ENCODE measurements at places on chromosomes 5 and 9. TPM values are rescaled to one million over a fixed set of nuclear protein-coding genes. Genes with fewer than 3 reads are reported as not detected.

LHX2 gene
- total RNA-seq = not detected

MCTP1 gene
- total RNA-seq = 1.4 TPM

SURF6 gene
- total RNA-seq = 14.6 TPM

CDH12 gene
- total RNA-seq = not detected

GRM6 gene
- total RNA-seq = not detected

BTNL8 gene
- not detected for total RNA-seq

BRD9 gene
- total RNA-seq = 30.1 TPM

GRCh38 chr5:81525690-81526089, 131.8 kb upstream of the ACOT12 start:
- DNase-seq = no peak

GRCh38 chr5:137218471-137218870, 280.7 kb downstream of the SPOCK1 start:
- DNase-seq = no peak

DNA sequence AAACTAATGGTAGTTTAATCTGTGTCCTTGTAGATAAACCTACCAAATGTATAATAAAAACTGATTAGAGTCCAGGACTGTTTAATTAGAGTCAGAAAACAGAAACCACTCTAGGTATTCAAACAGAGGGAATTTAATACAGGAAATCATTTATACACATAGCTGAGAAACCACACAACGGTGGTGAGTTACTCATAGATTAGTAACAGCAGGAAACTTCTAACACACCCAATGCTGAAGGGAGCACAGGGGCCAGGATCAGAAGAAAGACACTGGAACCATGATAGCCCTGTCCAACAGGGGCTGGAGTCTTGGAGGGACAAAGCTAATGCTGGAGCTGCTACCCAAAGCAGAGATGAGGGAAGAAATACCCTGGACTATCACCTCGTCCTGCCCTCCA, 321.0 kb downstream of the ACTL7B start:
- DNase-seq = no peak

- DNase-seq = no peak
These were observed 431.3 kb upstream of the ITGA1 start for GRCh38 chr5:52356311-52356918.

GRCh38 chr5:31453522-31453921, 78.4 kb downstream of the DROSHA start:
- DNase-seq = no peak

DNA sequence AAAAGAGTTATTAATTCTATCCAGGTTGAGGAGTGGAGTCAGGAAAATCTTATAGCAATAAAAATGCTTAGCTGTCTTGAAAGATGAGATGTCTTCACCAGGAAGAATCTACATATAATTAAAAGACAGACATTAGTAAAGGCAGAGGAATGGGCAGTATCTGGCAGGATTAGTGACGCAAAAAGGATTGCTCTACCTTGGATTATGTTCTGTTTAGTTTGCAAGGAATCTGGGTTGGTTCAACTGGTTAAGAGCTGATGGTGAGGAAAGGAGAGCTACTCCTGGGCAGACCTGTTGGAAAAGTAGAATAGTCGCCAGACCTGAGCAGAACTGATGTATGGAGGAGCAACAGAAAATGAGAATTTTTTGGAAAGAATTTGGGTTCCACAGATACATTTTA, 318.5 kb downstream of the ADGRV1 start:
- DNase-seq = no peak

All from chondrocyte (in vitro differentiated cells).